ENCODE measurements at places on chromosomes 11 and 22.

DNA sequence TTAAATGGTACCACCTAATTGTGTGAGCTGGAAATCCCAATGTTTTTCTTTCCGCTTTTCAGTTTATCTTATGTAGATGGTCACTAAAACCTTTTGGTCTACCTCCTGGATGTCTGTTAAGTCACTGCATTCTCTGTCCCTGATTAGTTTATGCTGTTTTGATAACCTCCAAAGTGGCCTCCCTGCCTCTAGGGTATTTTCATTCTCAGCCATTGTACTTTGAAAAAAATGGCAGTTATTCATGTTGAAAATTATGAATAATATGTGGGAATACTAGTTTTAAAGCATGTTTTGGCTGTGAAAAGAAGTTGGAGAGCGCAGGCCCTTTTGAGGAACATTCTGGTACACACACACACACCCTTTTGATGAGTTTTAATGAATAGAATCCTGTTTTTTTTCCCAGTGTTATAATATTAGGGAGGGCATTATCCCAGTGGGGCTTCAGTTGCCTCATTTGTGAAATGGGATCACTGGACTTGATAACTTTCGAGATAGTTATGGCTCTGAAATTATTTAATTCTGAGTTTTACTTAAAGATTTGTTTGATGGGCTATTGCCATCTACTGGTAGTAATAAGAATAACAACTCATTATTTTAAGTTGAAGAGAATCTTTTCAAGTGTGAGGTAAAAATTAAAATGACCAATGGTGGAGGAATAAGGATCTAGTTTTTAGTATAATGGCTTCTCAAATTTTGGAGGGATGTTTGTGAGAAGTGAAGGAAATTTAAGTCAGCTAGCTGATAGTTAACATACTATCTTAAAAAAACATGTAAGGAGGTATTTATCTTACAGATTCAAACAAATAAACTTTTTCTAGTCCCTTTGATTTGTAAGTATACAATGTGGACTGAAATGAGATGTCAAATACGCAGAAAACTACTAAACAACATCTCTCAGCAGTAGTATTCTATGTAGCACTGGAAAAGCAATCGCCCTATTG is 3.9 kb downstream of the FDX1 start:
- DNase-seq, result no peak

- no peak for DNase-seq
Measured at GRCh38 chr11:90391756-90392155, 168.9 kb upstream of the CHORDC1 start.

GRCh38 chr11:74397501-74398243 is 561 bp downstream of the PGM2L1 start:
- DNase-seq, result no peak

DNA sequence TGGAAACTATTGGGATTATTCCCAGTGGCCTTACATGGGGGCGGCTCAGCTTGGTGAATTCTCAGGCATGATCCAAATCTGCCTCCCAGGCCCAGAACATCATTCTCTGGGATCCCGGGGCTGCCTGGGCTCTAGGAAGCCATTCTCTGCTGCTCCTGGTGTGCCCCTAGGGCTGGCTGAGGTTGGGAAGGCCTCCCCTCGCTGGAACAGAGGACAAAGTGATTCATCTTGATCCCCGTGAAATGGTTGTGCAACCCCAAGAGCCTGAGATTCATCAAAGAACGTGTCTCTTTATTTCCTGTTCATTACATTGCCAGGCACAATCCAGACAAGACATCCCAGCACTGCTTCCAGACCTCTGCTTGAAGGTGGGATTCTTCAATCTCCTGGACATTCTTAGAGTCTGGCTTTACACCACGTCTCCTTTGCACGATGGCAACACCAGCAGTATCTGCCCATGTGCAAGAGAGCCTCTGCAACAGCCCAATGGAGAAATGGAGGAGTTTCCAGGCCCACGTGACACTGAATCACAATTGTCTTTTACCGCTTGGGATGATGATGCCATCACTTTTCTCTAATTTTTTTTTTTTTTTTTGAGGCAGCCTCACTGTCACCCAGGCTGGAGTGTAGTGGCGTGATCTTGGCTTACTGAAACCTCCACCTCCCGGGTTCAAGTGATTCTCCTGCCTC is 52.3 kb downstream of the TST start:
- no peak for DNase-seq

DNA sequence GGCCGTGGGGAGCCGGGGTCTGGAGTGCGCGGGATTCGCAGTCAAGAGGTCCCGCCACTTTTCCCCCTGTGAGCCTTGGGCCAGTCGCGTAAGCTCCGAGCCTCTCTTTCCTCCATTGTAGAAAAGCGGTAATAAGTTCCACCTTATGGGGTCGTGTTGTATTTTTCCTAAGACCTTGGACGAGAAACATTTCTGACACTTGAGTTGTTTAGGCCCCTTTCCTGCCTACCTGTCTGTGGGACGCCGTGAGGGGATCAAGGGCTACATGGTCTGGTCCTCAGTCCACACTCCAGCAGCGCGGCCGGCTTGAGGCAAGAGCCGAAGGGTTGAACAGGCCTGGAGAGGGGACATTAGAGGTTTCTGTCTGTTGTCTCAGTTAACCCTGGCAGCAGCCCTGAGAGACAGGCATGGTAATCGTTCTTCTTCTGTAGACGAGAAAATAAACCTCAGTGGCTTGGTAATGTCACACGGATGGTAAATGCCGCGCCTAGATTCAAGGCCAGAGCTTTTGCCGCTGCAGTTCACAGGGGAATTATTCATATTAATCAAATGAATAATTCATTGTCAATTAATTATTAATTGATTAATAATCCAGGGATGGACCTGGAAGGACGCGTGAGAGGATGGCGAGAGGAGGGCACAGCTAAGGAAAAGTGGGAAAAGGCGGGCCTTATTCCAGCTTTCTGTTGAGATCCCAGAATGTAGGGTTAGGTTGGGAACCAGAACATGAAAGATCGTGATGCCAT is 545 bp downstream of the FEN1 start:
- DNase-seq, result no peak

DNA sequence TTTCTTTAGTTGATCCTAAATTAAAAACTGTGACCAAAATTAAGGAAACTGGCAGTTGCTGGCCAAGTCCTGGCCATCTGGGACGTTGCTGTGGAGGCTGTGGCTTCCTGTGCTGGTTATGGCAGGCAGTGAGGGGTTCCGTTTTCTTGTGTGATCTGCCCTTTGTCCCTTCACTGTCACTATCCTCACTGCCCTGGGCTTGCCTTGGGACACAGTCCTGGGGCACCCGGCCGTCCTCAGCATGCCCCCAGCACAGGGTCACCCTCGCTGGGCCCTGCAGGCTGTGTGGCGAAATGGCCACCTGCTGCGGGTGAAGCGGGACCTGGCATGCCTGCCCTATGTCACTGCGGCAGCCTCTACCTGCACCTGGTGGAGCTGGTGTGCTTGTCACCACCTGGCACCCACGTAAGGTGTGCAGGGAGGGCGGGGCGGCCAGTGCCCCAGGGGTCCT is 52.5 kb upstream of the SLC22A12 start:
- peak; percentile 28 for DNase-seq

DNA sequence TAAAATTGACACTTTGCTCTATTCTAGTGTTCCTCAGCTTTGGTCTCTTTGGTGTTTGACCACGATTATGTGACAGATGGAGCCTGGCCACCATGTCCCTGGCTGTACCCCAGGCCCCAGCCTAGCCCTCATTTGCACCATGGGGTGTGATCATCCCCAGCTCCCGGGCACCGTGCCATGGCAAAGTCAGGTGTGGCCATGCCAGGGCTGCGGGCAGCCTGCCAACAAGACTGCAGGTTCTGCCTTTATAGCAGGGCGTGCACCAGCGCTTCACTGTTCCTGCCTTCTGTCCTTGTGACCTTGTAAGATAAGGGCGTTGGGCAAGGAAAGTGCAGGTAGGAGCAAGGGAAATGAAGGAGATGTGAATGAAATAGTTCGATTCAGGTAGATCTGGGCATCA is 22.4 kb upstream of the APOBEC3A start:
- DNase-seq, result no peak

DNA sequence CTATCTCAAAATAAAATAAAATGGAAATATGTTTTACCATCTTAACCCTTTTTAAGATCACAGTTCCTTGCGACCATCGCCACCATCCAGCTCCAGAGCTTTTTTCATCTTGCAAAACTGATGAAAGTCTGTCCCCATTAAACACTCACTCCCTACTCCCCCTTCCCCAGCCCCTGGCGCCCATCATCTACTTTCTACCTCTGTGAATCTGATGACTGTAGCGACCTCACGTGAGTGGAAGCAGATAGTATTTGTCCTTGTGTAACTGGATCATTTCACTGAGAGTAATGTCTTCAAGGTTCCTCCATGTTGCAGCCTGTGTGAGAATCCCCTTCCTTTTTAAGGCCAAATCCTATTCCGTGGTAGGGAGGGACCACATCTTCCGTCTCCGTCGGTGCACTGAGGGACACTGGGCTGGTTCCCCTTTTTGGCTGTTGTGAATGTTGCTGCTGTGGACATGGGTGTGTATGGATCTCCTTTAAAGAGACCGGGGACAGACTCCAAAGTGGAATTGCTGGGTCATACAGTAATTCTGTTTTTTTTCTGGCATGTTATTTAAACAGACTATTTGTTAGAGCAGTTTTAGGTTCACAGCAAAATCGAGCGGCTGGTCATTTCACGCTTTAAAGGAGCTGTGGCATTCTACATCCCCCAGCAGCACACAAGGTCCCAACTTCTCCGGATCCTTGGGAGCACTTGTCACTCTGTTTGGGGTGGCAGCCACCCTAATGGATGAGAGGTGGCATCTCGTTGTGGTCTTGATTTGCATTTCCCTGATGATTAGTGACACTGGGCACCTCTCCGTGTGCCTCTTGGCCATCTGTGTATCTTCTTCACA is 120.0 kb downstream of the KCNQ1 start:
- peak; percentile 48 for DNase-seq

GRCh38 chr11:134537296-134537695 is 125.3 kb upstream of the B3GAT1 start:
- peak; percentile 23 for DNase-seq

GRCh38 chr11:36215693-36216060 is 73.5 kb downstream of the COMMD9 start:
- no peak for DNase-seq

DNA sequence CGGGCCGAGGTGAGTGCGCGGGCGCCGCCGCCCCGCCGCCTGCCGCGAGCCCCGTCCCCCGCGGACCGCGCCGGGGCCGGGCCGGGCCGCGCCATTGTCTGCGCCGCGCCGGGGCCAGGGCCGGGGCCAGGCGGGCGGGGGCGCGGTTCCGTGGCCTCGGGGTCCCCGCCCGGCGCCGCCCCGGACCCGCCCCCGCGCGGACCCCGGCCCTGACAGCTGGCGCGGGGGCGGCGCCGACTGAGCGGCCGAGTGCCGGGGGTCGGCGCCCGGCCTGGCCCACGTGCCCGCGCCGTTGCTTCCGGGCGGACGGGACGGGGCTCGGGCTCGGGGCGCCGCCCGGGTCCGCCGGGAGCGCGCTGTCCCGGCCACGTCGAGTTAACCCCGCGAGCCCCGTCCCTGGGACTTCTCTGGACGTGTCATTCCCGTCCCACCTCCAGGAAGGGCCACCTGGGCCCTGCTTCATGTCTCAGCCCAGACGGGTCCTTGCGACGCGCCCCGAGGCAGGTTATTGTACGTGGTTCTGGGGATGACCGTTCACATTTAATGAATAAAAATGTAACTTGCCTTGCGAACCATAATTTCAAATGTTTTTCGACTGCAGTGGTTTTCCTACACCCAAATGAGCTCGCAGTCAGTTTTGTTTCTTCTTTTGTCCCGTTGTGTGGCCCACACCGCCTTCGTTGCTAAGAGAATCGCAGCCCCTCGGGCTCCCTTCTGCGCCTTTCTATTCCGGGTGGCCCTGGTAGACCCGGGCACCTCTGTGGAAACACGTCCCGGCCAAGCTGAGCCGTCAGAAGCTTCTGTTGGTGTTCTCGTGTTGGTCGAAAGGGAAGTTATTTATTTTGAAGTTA is 562 bp downstream of the ZBED4 start:
- peak; percentile 70 for DNase-seq

GRCh38 chr22:38773363-38773946 is 17.7 kb upstream of the SUN2 start:
- no peak for DNase-seq

DNA sequence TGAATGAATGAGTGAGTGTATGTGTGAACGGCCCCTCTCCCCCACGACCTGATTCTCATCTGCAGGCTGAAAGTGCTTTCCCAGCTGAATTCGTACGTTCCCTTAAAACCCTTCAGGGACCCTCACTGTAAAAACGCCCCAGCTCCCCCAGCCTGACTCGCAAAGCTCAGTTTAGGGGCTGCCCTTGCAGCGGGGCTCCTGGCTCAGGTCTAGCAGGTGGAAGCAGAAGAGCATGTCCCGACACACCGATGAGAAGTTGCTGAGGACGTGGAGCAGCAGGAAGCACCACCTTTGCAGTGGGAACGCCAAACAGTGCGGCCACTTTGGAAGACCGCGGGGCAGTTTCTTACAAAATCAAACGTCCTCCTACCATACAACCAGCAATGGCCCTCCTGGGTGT is 3.6 kb upstream of the MRPL23 start:
- peak; percentile 50 for DNase-seq

- DNase-seq, result no peak
Measured at GRCh38 chr11:115117956-115118493, 386.2 kb downstream of the CADM1 start.

DNA sequence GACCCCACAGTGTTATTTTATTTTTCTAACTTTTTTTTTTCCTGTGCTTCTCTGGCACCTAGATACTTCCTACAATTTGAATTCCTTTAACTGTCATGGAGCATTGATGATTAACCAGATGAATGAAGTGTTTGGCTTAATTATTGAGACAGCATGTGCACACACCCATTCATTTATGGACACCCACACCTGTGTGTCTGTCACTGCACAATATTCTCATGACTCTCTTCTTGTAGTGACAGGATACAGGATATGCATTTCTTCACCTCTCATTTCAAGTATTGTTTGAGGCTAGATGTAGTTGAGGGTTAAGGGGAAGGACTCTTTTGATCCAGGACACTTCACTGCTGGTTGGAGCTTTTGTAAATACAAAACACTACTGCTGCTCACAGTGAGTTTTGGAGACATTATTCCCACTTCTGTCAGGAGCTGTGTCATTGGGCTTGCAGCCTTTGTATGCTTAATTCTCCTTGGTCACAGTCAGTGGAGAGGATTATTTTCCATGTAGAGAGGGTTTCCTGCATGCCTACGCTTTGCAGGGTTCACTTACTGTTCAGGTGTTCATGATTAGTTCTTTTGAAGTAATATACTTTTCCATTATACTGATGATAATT is 33.5 kb downstream of the SPECC1L start:
- DNase-seq, result no peak

DNA sequence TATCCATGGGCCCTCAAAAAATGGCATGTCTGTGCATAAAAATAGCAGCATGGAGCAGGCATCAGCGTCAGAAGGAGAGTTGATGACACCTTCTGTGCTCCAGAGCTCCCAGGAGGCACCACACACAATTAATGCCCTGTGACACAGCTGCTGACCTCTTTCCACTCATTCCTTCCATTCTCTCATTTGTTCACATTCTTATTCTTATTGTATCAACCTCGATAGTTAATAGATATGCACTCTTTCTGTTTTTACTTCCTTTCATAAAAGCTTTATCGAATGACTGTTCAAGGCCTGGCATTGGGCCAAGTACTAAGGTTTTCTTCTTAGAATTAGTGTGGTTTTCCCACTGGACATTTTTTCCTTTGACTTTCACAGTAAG is 266.0 kb upstream of the MTNR1B start:
- DNase-seq, result no peak

GRCh38 chr11:118834427-118835028 is 43.6 kb upstream of the DDX6 start:
- DNase-seq, result no peak
